A549 treated with Mapracorat at 1 μM for 4 hours (cell line): ENCODE measurements at places on chromosomes 12 and 14. TPM values are rescaled to one million over a fixed set of nuclear protein-coding genes. Genes with fewer than 3 reads are reported as not detected.

The NELL2 gene
- 0.11 to 0.13 TPM in 2 of 5 replicates, not detected in the others for total RNA-seq

The SLC16A7 gene
- total RNA-seq = 0.11 to 0.41 TPM (median 0.29 TPM) in 5 replicates

The RHEBL1 gene
- total RNA-seq = 3.3 to 6.0 TPM (median 4.6 TPM) in 5 replicates

The KLRC3 gene
- total RNA-seq = 0.18 to 0.53 TPM (median 0.24 TPM) in 4 of 5 replicates, not detected in the other

The FOXN4 gene
- 0.15 to 0.20 TPM in 2 of 5 replicates, not detected in the others for total RNA-seq

The SEL1L gene
- total RNA-seq = 15.7 to 27.8 TPM (median 21.8 TPM) in 5 replicates

The KRT3 gene
- total RNA-seq = 0.06 to 0.11 TPM in 2 of 5 replicates, not detected in the others

The KRT79 gene
- total RNA-seq = 0.08 to 0.10 TPM in 2 of 5 replicates, not detected in the others

The CIT gene
- 10.0 to 15.4 TPM (median 13.6 TPM) in 5 replicates for total RNA-seq

The CS gene
- total RNA-seq = 145 to 174 TPM (median 156 TPM) in 5 replicates

The KIF26A gene
- 1.7 to 4.3 TPM (median 4.2 TPM) in 5 replicates for total RNA-seq

The DPF3 gene
- total RNA-seq = 0.10 to 0.72 TPM (median 0.24 TPM) in 5 replicates

The PTGER2 gene
- total RNA-seq = 2.3 to 3.7 TPM (median 3.5 TPM) in 5 replicates

The CACNA1C gene
- 0.03 to 0.09 TPM in 2 of 5 replicates, not detected in the others for total RNA-seq

The MUCL1 gene
- total RNA-seq = not detected in 5 replicates

The TAS2R31 gene
- total RNA-seq = 0.17 to 0.27 TPM in 2 of 5 replicates, not detected in the others

The PLXNC1 gene
- 0.03 to 0.23 TPM (median 0.11 TPM) in 5 replicates for total RNA-seq

The ST8SIA1 gene
- 0.24 TPM in 1 of 5 replicates, not detected in the others for total RNA-seq

The CLSTN3 gene
- 11.3 to 20.0 TPM (median 16.0 TPM) in 5 replicates for total RNA-seq

The TAS2R14 gene
- 0.31 to 0.70 TPM (median 0.40 TPM) in 5 replicates for total RNA-seq

The RPL10L gene
- not detected in 5 replicates for total RNA-seq

The CCDC197 gene
- total RNA-seq = not detected in 5 replicates

The OSGEP gene
- total RNA-seq = 22.0 to 28.1 TPM (median 24.1 TPM) in 5 replicates

The PZP gene
- total RNA-seq = not detected in 5 replicates

The AQP6 gene
- 0.11 TPM in 1 of 5 replicates, not detected in the others for total RNA-seq

The SFSWAP gene
- 25.6 to 32.0 TPM (median 29.2 TPM) in 5 replicates for total RNA-seq

The TMEM63C gene
- 2.6 to 4.5 TPM (median 3.6 TPM) in 5 replicates for total RNA-seq

The MED13L gene
- total RNA-seq = 22.7 to 30.1 TPM (median 27.8 TPM) in 5 replicates

The ARPC3 gene
- total RNA-seq = 441 to 718 TPM (median 446 TPM) in 5 replicates

The POTEM gene
- not detected in 5 replicates for total RNA-seq

The RIMBP2 gene
- total RNA-seq = 0.05 TPM in 1 of 5 replicates, not detected in the others

The AQP5 gene
- not detected in 5 replicates for total RNA-seq

The ACADS gene
- 8.5 to 13.0 TPM (median 11.0 TPM) in 5 replicates for total RNA-seq

The C3AR1 gene
- total RNA-seq = not detected in 5 replicates

The CLEC9A gene
- not detected in 5 replicates for total RNA-seq

The RDH11 gene
- total RNA-seq = 53.6 to 58.5 TPM (median 55.6 TPM) in 5 replicates

The ZC2HC1C gene
- 3.7 to 5.0 TPM (median 4.2 TPM) in 5 replicates for total RNA-seq

The IFNG-AS1 gene
- total RNA-seq = not detected in 5 replicates

The CDKN1B gene
- total RNA-seq = 14.1 to 18.9 TPM (median 17.4 TPM) in 5 replicates

The C12orf42 gene
- not detected in 5 replicates for total RNA-seq

The ADAM21 gene
- total RNA-seq = 0.06 TPM in 2 of 5 replicates, not detected in the others

The TPH2 gene
- total RNA-seq = not detected in 5 replicates

The NUAK1 gene
- total RNA-seq = 5.7 to 7.1 TPM (median 6.8 TPM) in 5 replicates

The INSM2 gene
- 0.06 to 0.12 TPM (median 0.08 TPM) in 3 of 5 replicates, not detected in the others for total RNA-seq

The JPH4 gene
- 0.05 to 0.06 TPM (median 0.06 TPM) in 3 of 5 replicates, not detected in the others for total RNA-seq
